ENCODE measurements at places on chromosomes 5 and 9.

DNA sequence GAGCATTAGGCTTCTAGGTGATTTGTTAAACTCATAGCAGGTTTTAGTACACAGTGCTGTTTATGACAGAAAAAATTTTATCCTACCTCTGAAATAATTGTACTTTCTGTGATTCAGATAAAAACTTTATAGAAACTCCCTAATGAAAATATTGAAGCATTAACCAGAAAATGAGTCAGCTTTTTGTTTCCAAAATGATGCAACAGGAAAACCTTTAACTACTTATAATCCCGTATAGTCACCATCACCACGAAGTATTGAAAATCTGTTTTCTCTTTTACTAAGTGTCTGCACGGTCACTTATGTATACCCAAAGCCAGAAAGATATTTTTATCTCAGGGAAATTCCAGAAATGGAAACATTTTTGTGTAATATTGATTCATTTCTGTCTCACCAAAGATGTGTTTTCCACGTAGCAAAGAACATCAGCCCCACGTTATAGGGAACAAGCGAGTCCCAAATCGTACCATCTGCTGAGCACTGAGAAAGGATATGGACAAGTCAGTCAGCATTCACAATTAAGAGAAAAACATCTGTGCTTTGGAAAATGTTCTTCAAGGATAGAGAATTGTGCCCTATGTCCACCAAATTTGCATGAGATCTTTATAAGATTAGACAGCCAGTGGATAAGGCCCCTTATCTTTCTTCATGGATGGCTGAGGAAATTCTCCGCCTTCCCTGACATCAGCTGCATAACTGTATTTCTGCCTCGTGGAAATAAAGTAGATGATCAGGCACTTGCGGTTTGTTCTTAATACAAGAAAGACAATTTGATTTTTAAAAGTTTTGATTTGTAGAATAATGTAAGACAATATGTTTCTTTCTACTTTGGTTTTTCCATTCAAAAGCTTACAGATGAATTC is 41.9 kb downstream of the TNFAIP8 start:
- no peak overlapping the region for H3K27ac ChIP-seq
- H3K4me3 ChIP-seq, result no peak overlapping the region
- H3K36me3 ChIP-seq, result peaks cover 14% of the 10 kb centered on the region
- H3K27me3 ChIP-seq, result no peaks in the 10 kb centered on the region
- DNase-seq, result peak; percentile 48

GRCh38 chr5:102792705-102793104 is 37.6 kb downstream of the PAM start:
- no peaks in the 10 kb centered on the region for H3K4me1 ChIP-seq
- no peaks in the 10 kb centered on the region for H3K36me3 ChIP-seq
- DNase-seq, result peak; percentile 4
- no peak overlapping the region for H3K27ac ChIP-seq
- no peaks in the 10 kb centered on the region for H3K27me3 ChIP-seq
- H3K4me3 ChIP-seq, result no peak overlapping the region

DNA sequence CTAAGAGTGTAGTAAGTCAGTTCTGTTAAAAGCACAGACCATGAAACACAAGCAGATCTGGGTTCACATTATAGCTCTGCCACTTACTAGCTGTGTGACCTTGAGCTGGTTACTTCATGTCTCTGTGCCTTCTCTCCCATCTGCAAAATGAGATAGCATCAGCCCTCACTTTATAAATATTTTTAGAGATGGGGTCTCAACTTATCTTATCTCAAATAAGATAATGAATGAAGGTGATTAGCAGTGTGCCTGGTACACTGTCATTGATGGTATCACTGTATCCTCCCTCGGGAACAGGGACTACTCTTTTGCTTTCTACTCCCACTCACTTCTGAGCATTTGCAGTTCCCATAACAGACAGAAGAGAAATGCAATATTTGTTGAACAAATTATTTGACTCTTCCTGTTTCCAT is 52.4 kb downstream of the GALNT10 start:
- H3K27me3 ChIP-seq, result no peaks in the 10 kb centered on the region
- no peak for DNase-seq
- H3K27ac ChIP-seq, result no peak overlapping the region
- H3K4me1 ChIP-seq, result no peaks in the 10 kb centered on the region
- H3K4me3 ChIP-seq, result no peak overlapping the region

- H3K4me1 ChIP-seq, result peaks cover 34% of the 10 kb centered on the region
- no peak for DNase-seq
- no peak overlapping the region for H3K27ac ChIP-seq
- no peaks in the 10 kb centered on the region for H3K36me3 ChIP-seq
- no peak overlapping the region for H3K4me3 ChIP-seq
Observed at GRCh38 chr5:43034591-43034968, 5.5 kb downstream of the ANXA2R start.

DNA sequence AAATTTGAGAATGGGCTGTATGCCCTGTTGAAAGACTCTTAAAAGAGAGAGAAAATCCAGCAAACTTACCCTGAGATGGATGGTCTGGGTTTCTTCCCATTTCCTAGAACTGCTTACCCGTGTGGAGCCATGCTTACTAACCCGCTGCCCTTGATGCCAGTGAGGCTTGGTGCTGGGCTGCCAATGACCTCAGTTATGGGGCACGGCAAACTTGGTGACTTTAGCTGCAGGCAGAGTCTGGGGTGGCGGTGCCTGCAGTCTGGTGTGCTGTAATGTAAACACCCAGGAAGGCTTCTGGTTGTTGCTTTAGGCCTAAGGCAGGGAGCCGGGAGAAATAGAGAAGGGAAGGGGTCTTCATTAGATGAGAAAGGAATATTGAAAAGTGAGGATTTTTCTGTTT is 7.3 kb upstream of the TENT4A start:
- no peaks in the 10 kb centered on the region for H3K4me1 ChIP-seq
- no peaks in the 10 kb centered on the region for H3K27me3 ChIP-seq
- no peaks in the 10 kb centered on the region for H3K36me3 ChIP-seq
- no peak for DNase-seq
- H3K4me3 ChIP-seq, result no peak overlapping the region
